ENCODE measurements at places on chromosomes 7 and 10.

DNA sequence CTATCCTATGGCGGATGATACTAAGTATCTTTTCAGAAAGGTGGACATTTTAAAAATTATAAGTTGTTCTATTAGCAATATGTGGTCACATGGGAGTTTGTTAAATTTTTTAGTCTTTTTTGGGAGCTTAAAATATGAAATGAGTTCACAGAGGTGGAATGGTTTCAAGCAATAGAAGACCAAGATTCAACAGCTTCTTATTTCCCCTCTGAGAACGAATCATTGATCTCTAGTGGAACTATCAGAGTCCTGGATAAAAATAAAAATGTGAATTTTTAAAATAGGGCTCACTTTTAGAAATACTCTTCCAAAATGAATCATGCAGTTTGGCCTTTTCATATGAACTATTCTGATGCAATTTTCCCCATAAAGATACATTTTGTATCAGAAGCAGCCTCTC lies 467.7 kb upstream of the KLF6 start:
- no peaks in the 10 kb centered on the region for H3K36me3 ChIP-seq
- no peak overlapping the region for H3K27ac ChIP-seq
- H3K4me1 ChIP-seq, result peaks cover 4% of the 10 kb centered on the region

DNA sequence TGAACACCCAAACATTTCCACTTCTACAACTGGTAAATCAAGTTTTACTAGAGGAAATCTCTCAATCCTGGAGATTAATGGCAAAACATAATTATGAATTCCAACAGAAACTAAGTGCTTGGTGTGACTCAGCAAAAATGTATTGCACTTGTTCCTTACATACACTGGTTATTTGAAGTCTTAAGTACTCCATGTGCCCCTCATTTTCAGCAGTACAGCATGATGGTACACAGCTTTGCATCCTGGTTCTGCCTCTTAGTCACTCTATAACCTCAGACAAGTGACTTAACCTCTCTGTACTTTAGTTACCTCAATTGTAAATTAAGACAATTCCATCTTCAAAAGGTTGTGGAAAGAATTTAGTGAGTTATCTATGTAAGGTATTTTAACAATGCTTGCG lies 12.9 kb downstream of the SLC16A12 start:
- H3K4me1 ChIP-seq, result peaks cover 5% of the 10 kb centered on the region
- no peaks in the 10 kb centered on the region for H3K36me3 ChIP-seq
- H3K4me3 ChIP-seq, result no peak overlapping the region
- no peak for DNase-seq

- H3K27ac ChIP-seq, result no peak overlapping the region
- no peak overlapping the region for H3K4me3 ChIP-seq
- peaks cover 54% of the 10 kb centered on the region for H3K4me1 ChIP-seq
- no peak for DNase-seq
- no peaks in the 10 kb centered on the region for H3K36me3 ChIP-seq
Measured at GRCh38 chr7:984361-985126, 1.6 kb downstream of the CYP2W1 start.

DNA sequence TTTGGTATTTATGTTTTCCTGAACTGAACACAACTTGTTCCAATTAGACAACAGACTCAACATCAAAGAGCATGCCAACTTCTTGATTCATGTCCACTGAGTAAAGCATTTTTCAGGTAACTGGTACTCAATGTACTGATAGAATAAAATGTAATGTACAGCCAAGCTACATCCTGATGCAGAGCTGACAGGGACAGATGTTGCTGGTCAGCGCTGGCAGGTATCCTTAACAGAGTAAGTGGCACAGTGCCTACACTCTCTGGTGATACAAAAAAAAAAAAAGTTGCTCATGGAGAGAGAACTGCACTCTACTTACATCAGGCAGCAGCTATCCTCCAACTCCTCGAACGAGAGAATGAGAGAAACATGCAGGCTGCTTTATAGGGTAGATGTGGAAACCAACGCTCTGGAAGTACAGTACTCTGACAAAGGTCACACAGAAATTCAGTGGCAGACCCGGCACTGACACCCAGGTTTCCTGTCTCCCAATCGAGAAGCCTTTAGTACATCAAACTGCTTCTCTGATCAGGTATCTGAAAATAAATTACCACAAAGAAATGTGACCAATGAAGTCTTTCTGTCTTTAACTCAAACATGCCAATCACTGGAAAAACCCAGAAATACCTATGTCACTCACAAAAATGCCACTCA lies 4.6 kb downstream of the ITGB1 start:
- H3K27me3 ChIP-seq, result no peaks in the 10 kb centered on the region
- no peak overlapping the region for H3K27ac ChIP-seq
- no peak overlapping the region for H3K4me3 ChIP-seq
- H3K4me1 ChIP-seq, result peaks cover 6% of the 10 kb centered on the region
- no peak for DNase-seq

DNA sequence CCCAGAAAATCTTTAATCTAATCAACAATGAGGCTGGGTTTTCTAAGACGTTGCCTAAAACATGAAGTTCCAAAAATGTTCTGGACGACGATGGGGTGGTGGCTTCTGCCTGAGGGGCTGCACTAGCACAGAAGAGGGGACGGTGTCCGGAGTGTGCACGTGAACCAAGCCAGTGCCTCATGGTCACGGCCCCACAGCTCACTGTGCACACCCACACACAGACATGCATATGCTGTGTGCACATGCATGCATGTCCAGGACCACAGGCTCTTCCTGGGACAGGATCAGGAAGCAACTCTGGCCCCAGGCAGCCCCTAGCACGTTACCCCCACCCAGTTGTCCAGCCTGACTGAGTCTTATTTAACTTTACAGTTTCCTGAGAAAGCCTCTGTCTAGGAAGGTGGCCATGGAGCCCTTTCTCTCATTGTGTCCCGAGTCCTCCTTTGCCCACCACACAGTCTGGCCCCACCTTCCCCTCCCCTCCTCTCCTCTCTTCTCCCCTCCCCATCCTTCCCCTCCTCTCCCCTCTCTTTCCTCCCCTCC lies 100.8 kb downstream of the DNAJB6 start:
- DNase-seq, result no peak
- H3K4me3 ChIP-seq, result no peak overlapping the region
- no peak overlapping the region for H3K27ac ChIP-seq
- H3K27me3 ChIP-seq, result no peaks in the 10 kb centered on the region
- H3K36me3 ChIP-seq, result no peaks in the 10 kb centered on the region

GRCh38 chr7:134298902-134299683 lies 17.6 kb downstream of the SLC35B4 start:
- H3K27ac ChIP-seq, result no peak overlapping the region
- no peaks in the 10 kb centered on the region for H3K27me3 ChIP-seq
- peaks cover 48% of the 10 kb centered on the region for H3K36me3 ChIP-seq
- peak; percentile 21 for DNase-seq
- no peak overlapping the region for H3K4me3 ChIP-seq
- no peaks in the 10 kb centered on the region for H3K4me1 ChIP-seq

DNA sequence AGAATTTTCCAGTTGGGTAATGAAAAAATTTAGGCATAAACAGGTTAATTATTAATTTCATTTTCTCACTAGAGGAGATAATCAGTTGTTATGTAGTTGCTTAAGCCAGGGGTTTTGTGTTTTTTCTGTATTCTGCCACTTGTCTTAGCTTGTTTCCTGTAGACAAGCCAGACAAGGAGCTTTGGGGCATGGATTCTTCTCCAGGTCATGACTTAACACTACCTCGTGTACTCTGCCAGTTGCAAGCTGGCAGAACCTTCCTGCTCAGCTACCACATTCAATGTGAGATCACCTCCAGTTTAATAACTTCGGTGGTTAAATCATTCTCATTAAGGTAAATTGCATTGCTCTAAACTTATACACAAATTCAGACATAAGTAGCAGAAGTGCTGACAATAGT lies 1.8 kb downstream of the CCM2 start:
- no peak overlapping the region for H3K4me3 ChIP-seq
- H3K27me3 ChIP-seq, result no peaks in the 10 kb centered on the region
- no peak for DNase-seq
- H3K4me1 ChIP-seq, result peaks cover 7% of the 10 kb centered on the region
- H3K36me3 ChIP-seq, result peaks cover 14% of the 10 kb centered on the region
- H3K27ac ChIP-seq, result no peak overlapping the region

GRCh38 chr7:150383710-150384397 lies 4.7 kb downstream of the ZNF775 start:
- no peaks in the 10 kb centered on the region for H3K27me3 ChIP-seq
- peaks cover 6% of the 10 kb centered on the region for H3K36me3 ChIP-seq
- peaks cover 78% of the 10 kb centered on the region for H3K4me1 ChIP-seq
- peak; percentile 89 for DNase-seq

GRCh38 chr7:128172963-128173362 lies 68.1 kb upstream of the LEP start:
- H3K4me1 ChIP-seq, result peaks cover 6% of the 10 kb centered on the region
- H3K36me3 ChIP-seq, result no peaks in the 10 kb centered on the region
- H3K27ac ChIP-seq, result no peak overlapping the region
- peaks cover 60% of the 10 kb centered on the region for H3K27me3 ChIP-seq

- no peak overlapping the region for H3K27ac ChIP-seq
- DNase-seq, result no peak
- H3K4me1 ChIP-seq, result no peaks in the 10 kb centered on the region
- H3K4me3 ChIP-seq, result no peak overlapping the region
- H3K27me3 ChIP-seq, result no peaks in the 10 kb centered on the region
Measured at GRCh38 chr7:124881981-124882380, 47.6 kb downstream of the POT1 start.

DNA sequence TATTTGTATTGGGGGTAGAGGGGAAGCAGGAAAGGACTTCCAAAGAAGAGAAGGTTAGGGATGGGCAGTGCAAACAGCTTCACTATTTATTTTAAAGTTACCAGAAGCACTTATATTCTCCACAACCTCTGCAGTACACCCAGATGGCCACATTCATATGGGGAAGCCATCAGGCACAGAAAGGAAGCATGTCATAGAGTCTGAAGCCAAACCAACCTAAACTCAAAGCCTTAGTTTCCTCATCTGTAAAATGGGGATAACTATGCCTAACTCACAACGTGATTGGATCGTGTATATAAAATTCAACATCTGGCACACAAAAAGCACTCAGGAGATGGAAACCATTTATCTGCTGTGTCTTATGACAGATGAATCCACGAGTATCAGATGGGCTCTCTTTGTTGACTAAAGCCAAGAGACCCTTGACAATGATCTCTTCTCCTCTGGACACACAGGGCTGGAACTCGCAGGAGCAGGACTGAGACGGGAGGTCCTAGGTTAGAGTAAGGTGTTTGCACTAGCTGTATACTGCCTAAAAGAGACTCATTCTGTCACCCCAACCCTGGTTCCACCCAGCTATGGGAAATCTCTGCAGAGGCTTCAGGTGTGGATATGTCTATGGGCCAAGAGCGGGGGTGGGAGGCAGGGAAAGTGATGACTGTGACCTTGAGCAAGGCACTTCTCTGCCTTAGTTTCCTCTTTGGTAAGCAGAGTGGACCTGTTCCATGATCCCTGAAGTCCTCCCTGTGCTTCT lies 1.8 kb downstream of the KIAA1549 start:
- H3K4me1 ChIP-seq, result peaks cover 34% of the 10 kb centered on the region
- H3K4me3 ChIP-seq, result no peak overlapping the region
- no peak overlapping the region for H3K27ac ChIP-seq

- H3K36me3 ChIP-seq, result no peaks in the 10 kb centered on the region
- H3K4me1 ChIP-seq, result no peaks in the 10 kb centered on the region
- peaks cover 10% of the 10 kb centered on the region for H3K27me3 ChIP-seq
- no peak overlapping the region for H3K4me3 ChIP-seq
- DNase-seq, result no peak
Measured at GRCh38 chr10:123381224-123381623, 227.0 kb downstream of the BUB3 start.

GRCh38 chr7:134368851-134369544 lies 52.3 kb upstream of the SLC35B4 start:
- no peaks in the 10 kb centered on the region for H3K4me1 ChIP-seq
- DNase-seq, result peak; percentile 22
- H3K36me3 ChIP-seq, result no peaks in the 10 kb centered on the region
- no peak overlapping the region for H3K4me3 ChIP-seq

DNA sequence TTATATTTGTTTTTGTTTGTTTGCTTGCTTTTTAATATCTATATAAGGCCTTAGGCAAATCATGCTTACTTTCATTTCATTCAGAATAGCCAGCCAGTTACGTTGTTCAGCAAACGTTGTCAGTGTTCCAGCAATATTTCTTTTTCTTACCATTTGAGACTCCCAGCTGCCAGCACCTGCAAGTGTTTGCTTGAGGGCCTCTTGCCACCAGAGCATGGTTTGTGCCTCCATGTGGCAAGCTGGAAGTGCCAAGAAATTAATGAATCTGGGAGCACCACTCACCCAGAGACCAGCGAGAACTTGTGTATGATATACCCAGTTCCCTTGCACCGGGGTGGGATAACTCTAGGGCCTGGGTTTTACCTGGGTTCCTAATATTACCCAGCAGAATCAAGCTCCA lies 177.1 kb upstream of the CSTF2T start:
- H3K36me3 ChIP-seq, result no peaks in the 10 kb centered on the region
- no peak overlapping the region for H3K4me3 ChIP-seq
- DNase-seq, result peak; percentile 54

- no peaks in the 10 kb centered on the region for H3K27me3 ChIP-seq
- H3K4me1 ChIP-seq, result no peaks in the 10 kb centered on the region
- no peak overlapping the region for H3K4me3 ChIP-seq
Measured at GRCh38 chr7:52325237-52325636, 710.2 kb upstream of the POM121L12 start.

GRCh38 chr10:79586933-79587332 lies 23.8 kb upstream of the SFTPA1 start:
- no peaks in the 10 kb centered on the region for H3K27me3 ChIP-seq
- no peak for DNase-seq
- H3K27ac ChIP-seq, result no peak overlapping the region
- H3K36me3 ChIP-seq, result no peaks in the 10 kb centered on the region

- peaks cover 22% of the 10 kb centered on the region for H3K4me1 ChIP-seq
- H3K4me3 ChIP-seq, result no peak overlapping the region
- H3K27me3 ChIP-seq, result no peaks in the 10 kb centered on the region
Measured at GRCh38 chr10:80451132-80451531, 3.0 kb upstream of the TSPAN14 start.

DNA sequence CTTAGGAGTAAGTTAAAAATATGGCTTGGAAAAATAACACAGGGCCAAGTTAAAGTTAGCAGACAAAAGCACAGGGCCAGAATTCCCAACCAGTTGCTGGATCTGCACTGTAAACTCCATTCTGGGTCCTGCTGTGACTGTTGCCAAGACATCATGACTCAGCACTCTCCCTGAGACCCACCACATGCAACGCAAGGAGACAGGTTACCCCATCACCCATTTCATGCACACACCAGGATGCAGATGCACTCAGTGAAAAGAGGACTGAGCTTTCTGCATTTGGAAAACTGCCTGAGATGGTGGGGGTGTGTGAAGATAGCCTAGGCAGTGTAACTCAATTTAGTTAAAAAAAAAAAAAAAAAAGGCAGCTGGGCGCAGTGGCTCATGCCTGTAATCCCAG lies 97.6 kb upstream of the ZNF438 start:
- H3K36me3 ChIP-seq, result no peaks in the 10 kb centered on the region
- no peaks in the 10 kb centered on the region for H3K27me3 ChIP-seq
- DNase-seq, result peak; percentile 89
- peak overlapping the region; percentile 32 for H3K27ac ChIP-seq
- no peak overlapping the region for H3K4me3 ChIP-seq
- peaks cover 17% of the 10 kb centered on the region for H3K4me1 ChIP-seq

DNA sequence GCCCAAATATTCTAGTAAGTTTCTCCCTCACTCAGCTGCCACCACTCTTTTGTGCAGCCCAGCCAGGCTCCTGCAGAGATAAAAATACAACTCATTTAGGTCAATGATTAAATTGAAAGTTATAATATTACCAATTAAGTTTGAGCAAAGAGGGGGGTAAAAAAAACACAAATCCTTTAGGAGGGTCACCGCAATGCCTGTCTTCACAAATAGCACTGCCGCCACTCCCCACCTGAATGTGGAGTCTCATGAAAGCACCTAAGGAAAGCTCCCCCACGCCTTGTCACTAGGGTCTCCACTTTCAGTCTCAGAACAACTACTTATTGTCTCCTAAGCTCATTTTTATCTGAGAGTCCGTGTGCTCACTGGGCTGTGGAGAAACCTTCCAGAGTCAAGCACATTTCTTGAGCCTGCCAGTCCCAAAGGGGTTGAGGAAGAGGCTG lies 148.7 kb downstream of the FGFR2 start:
- peaks cover 4% of the 10 kb centered on the region for H3K27me3 ChIP-seq
- no peak overlapping the region for H3K4me3 ChIP-seq
- no peaks in the 10 kb centered on the region for H3K36me3 ChIP-seq
- DNase-seq, result no peak
